Activated naive CD8-positive, alpha-beta T cell treated with anti-CD3 and anti-CD28 coated beads, Interleukin-2, amount 50 U/mL, for 16 hours (primary cell): ENCODE measurements at places on chromosomes 2 and 18.

DNA sequence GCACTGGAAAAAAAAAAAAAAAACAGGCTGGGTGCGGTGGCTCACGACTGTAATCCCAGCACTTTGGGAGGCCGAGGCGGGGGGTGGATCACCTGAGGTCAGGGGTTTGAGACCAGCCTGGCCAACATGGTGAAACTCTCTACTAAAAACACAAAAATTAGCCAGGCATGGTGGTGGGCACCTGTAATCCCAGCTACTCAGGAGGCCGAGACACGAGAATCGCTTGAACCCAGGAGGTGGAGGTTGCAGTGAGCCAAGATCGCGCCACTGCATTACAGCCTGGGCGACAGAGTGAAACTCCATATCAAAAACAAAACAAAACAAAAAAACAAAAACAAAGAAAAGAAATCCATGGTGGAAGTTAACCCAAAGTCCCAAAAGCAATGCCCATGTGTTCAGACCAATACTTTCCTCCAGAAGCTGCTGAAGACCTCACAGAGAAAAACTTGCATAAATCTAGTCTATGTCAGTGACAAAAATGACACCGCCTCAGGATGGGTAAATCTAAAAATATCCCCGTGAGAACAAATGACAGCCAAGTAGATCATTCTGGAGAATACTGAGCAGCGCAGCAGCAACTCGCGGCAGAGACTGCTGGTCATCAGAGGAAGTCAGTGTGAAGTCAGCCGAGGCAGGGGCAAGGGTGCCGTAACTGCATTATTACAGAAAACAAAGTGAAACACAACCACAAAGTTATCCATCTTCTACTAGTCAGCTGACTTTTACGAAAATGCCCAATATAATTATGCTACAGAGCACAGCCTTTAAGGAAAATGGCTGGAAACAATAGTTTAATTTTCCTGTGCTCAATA is 41.0 kb downstream of the LPIN2 start:
- peak; percentile 31 for DNase-seq

DNA sequence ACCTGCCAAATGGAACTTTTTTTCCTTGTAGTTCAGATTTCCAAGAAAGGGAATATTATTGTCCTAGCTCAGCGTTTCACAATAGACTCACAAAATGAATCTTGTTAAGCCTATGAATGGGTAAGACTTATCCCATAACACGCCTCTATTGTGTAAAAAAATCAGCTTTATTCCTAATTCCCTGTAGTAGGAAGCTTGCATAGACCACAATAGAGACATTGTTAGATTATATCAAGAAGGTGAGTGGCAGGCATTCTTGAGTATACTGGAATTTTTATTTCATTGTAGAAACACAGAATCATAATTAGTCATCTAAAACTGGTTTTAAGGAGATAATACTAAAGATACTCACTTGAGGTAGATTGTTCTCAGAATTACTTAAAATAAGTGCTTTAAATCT is 46.5 kb upstream of the SLC30A6 start:
- DNase-seq, result no peak

- no peak for DNase-seq
These were observed 190.1 kb downstream of the KLHL29 start for GRCh38 chr2:23574919-23575654.

- DNase-seq, result no peak
These were observed 45.3 kb downstream of the FRZB start for GRCh38 chr2:182821182-182821581.

DNA sequence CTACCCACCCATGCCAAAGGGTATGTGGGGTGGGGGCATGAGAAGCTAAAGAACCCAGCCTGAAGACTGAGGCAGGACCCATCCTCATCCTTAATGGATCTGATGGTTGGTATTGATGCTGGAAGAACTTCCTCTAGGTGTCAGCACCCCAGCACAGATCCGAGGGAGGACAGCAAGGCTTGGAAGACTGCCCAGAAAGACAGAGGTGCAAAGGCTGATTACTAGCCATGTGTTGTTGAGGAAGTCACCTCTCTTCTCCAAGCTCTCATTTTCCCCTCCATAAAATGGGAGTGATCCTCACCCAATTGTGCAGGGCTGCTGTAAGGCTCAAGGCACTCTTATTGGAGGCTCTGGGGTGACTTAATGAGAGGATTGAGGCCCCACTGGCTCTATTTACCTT is 256.5 kb downstream of the CELF4 start:
- no peak for DNase-seq

DNA sequence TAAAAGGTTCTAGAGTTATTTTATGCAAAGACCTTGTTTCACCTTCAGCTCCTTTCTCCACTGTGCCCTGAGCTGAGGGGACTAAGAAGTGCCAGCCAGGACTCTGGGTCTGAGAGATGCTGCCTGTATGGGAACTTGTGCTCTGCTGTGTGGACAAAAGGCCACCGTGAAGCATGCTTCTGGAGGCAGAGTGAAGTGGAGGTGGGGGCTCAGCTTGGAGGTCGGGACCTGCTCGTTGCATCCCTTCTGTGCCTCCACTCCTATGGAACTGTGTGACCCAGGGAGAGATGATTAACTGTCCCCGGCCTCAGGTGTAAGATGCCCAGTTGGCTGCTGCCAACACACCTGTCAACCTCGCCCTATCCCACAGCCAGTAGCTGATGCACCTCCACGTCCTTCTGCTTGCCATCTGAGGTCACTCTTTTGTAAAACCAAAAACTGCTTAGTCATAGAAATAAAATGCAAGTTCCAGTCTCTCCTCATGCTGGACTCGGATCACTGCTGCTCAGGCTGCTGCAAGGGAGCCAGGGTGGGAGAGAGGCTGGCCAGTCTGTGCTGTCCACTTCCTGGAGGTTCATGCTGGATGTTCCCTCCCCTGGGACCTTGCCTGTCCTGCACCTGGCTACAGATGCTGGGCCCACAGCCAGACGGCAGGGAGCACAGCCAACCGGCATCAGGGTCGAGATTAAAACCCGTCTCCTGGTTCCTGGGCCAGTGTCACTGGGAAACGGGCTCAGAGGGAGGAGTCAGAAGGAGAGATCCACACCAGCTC is 113.2 kb downstream of the ACKR3 start:
- DNase-seq, result no peak

DNA sequence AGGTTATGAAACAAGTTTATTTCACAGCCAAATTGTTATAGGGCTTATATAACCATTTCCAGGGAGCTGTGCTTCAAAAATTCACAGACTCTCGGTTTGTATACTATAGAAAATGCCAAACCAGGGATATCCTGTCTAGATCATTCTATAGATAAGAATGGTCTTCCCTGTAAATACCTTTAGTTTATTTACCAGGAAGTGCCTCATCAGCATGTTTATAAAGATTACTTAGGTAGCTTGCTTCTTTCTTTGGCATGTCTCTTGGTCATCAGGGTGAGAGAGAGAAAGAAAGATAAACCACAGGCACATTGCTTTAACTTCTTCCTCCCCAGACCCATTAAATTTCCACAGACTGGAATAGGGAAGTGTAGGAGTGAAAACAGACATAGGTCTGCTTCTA is 439.4 kb downstream of the SPAG16 start:
- DNase-seq, result no peak

DNA sequence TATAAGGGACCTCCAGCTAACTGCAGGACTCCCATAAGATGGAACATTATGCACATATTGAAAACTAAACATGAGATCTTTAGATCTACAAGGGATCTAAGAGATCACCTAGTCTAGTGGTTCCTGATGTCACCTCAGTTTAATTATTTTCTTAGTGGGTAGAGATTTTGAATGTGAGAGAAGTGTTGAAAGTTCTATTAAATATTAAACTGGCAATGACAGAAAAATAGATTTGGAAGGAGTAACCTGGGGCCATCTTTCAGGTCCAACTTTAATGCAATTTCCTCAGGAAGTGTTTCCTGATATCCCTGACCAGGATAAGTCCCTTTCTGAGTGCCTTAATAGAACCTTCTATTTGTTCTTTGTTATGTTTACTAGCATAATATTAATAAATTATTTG is 29.1 kb upstream of the CPS1 start:
- no peak for DNase-seq

- no peak for DNase-seq
These were observed 332.5 kb downstream of the PID1 start for GRCh38 chr2:228938629-228939028.

DNA sequence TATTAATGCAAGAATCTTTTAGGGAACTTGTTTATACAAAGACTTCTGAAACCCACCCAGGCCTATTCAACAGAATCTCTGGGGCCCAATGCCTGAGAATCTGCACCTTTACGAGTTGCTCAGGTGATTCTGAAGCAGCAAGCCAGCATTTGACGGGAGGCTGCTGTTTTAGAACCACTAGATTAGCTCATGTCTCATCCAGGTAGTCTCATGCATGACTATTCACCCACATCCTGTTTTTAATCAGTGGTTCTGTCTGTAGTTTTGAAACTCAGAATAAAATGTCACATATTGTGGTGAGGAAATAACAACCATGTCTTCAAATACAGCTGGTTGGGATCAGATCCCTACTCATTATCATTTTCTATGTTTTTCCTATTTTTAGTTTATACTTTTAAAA is 39.5 kb downstream of the CYTIP start:
- DNase-seq, result peak; percentile 30

GRCh38 chr2:69931832-69932595 is 17.1 kb downstream of the MXD1 start:
- DNase-seq, result no peak

DNA sequence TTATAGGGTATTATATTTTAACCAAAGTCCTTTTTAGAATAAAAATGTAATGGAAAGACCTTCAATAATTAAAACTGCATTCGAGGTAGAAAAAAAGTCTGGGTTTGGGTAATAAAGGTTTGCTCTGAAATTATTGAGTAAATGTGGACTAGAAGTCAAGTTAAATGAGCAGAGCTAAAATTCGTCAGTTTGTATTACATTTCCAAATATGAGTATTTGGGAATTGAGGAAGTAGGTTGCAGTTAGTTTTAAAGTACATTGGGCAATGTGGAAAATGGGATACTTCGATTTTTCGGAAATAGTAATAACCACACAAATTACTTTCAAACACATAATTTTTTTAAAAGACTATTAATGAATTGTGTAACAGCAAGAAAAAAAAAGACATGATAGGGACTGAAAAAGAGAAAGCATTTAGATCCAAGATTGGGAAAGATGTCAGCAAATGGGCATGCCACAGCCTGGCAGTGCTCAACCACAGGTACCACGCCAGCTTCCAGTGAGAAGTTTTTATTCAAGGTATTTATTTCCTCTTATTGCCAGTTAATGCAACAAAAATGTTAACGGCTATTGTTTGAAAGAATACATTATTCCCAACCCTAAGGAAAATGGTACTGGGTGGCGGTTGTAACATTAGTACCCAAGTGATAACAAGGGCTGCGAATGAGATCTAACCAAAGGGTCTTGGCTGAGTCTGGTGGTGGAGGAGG is 50.0 kb downstream of the TTC39C start:
- DNase-seq, result no peak

DNA sequence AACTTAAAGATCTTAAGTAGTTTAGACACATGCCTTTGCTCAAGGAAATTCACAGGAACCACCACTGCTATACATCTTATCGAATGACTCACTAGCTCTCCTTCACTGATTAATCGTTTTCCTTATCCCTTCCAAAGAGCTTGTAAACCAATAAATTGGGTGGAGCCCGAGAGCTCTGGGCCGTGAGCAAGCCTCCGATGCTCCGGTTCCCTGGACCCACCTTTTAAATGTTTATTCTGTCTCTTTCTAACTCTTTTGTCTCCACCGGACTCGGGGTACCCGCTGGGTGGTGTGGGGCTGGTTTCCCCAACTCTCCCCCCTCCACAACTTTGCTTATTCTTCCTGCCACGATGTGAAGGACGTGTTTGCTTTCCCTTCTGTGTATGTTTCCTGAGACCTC is 292.9 kb upstream of the TMEFF2 start:
- no peak for DNase-seq

DNA sequence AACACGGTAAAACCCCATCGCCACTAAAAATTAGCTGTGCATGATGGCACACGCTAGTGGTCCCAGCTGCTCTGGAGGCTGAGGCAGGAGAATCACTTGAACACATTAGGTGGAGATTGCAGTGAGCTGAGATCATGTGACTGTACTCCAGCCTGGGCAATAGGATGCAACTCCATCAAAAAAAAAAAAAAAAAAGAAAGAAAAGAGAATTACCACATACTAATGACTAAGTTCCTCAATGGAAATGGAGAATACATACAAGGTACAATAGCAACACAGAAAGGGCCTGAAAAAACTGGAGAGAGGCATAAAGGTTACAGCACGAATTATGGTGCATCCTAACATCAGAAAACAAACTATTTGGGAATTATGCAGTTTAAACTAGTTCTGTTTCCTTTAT is 81.3 kb downstream of the CDH2 start:
- DNase-seq, result no peak

- DNase-seq, result no peak
These were observed 22.4 kb downstream of the USP40 start for GRCh38 chr2:233544200-233544610.

DNA sequence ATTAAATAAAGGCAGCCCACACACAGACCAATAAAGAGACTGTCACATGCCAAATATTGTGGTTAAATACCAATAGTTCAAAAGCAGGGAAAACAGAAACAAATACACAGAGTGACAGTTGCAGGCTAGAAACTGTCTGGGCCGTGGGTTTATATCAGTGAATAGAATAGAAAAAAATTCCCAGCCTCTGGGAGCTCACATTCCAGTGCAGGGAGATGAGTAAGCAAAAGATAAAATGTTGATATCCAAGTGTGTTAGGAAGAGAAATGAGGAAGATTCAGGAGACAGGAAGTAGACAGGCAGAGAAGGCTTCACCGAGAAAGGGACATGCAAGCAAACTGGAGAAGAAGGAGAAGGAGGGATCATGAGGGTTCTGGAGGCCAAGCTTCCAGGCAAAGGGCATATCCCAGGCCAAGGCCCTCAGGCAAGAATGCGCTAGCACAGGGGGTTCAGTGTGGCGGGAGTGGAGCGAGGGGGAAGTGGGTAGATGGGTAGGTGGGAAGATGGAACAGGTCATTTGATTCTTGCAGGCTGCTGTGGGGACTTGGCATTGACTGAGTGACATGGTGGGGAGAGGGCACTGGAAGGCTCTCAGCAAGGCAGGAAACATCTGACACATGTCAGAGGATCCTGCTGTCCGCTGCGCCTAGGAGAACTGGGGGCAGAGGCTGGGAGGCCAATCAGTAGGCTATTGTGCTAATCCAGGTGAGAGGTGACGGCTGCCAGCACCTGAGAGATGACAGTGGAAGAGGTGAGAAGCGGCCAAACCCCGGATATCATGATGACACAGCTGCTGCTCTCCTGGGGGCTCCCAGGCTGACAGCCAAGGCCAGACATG is 89.2 kb downstream of the ZBTB7C start:
- no peak for DNase-seq

DNA sequence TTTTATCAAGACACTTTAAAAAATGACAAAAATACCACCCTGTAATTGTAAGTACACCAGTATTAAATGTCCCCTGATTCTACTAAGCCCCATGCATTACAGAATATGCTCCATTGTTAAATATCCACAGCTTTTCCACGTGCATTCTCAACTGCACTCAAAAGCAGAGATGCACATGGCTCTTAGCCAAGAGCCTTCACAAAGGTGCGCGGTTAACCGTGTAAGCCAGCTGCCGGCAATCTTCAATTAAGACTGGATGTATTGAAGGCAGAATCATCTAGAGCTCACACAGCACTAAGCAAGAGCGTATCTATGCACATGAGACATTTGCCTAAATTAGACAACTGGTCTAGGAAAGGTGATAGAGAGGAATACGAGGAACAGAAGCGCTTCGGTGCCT is 278.3 kb downstream of the NAPG start:
- DNase-seq, result no peak

- no peak for DNase-seq
These were observed 290 bp downstream of the PSMG2 start for GRCh38 chr18:12703096-12703567.

GRCh38 chr2:113054066-113054465 is 1.4 kb upstream of the IL36B start:
- no peak for DNase-seq

GRCh38 chr18:421247-422155 is 79.0 kb downstream of the COLEC12 start:
- no peak for DNase-seq
